Effector memory CD4-positive, alpha-beta T cell (primary cell): ENCODE measurements at places on chromosomes 2 and 18.

DNA sequence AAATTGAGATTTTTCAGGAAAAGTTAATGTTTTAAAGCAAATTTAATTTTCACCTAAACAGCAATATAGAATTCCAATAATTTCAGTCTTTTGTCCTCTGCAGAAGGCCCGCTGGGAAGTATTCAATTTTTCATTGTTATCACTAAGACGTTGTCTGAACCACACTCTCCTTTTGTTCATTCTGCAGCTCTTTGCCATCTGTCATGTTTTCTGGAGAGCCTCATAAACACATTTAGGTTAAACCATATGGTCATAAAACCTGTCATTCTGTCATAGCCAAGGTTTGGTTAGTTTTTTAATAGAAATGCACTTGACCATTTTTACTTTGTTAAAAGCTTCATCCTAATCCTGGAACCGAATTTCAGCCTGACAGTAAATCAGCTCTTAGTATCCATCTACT, 54.0 kb upstream of the PGAP1 start:
- H3K4me3 ChIP-seq: no peak overlapping the region
- no peaks in the 10 kb centered on the region for H3K36me3 ChIP-seq
- DNase-seq: no peak
- no peaks in the 10 kb centered on the region for H3K4me1 ChIP-seq

GRCh38 chr2:224909885-224910573, 132.2 kb downstream of the DOCK10 start:
- H3K27me3 ChIP-seq: no peaks in the 10 kb centered on the region
- peaks cover 11% of the 10 kb centered on the region for H3K36me3 ChIP-seq
- H3K4me3 ChIP-seq: no peak overlapping the region
- peaks cover 12% of the 10 kb centered on the region for H3K4me1 ChIP-seq
- H3K27ac ChIP-seq: no peak overlapping the region

DNA sequence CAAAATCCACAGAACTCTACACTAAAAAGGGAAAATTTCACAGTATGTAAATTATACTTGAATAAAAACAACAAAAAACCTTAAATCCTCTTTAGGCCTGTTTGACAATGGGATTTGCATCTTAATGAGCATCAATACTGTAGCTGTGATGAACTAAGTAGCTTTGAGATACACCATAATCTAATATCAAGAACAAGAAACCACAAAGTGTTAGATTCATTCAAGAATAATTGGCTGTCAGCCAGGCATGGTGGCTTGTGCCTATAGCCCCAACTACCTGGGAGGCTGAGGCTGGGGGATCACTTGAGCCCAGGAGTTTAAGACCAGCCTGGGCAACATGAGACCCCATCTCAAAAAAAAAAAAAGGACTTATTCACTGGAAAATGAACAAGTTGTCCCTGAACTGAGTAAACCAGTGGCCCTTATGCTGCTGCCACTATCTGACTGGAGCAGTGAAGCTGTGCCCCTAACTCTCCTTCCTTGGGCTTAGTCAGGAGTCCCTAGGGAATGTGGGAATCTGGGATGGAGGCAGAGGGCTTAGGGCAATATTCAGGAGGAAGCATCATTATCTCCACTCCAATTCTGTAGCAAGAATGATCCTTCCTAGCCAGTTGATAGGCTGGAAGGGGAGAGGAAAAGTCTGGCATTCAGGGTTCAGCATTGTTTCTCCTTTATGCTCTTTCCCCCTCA, 88.5 kb downstream of the PRKCE start:
- H3K4me3 ChIP-seq: no peak overlapping the region
- no peaks in the 10 kb centered on the region for H3K27me3 ChIP-seq
- H3K4me1 ChIP-seq: no peaks in the 10 kb centered on the region
- no peak for DNase-seq
- no peaks in the 10 kb centered on the region for H3K36me3 ChIP-seq

GRCh38 chr18:58535340-58536201, 93.3 kb downstream of the ALPK2 start:
- no peaks in the 10 kb centered on the region for H3K36me3 ChIP-seq
- no peak for DNase-seq
- H3K4me1 ChIP-seq: no peaks in the 10 kb centered on the region
- no peaks in the 10 kb centered on the region for H3K27me3 ChIP-seq
- no peak overlapping the region for H3K27ac ChIP-seq

- no peak overlapping the region for H3K27ac ChIP-seq
- no peaks in the 10 kb centered on the region for H3K36me3 ChIP-seq
- no peak for DNase-seq
- no peak overlapping the region for H3K4me3 ChIP-seq
- no peaks in the 10 kb centered on the region for H3K27me3 ChIP-seq
- no peaks in the 10 kb centered on the region for H3K4me1 ChIP-seq
These were observed 53.9 kb downstream of the TNFRSF11A start for GRCh38 chr18:62379051-62379450.

DNA sequence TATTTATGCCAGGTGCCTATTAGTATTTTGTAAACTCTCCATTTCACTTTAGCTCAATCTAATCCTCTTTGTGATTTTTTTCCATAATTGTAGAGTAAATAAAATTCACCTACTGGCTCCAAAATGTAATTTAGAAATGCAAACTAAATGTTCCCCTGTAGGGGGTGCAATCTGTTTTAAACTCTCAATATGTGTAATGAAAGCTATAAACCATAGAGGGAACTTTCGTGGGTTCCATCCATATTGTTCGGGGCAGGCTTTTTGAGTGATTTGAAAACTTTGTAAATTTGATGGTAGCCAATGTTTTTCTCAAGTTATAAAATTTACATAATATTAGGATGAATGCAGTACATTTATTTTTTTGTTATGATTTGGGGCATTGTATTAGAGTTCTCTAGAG, 49.4 kb downstream of the TSPYL6 start:
- no peaks in the 10 kb centered on the region for H3K36me3 ChIP-seq
- no peaks in the 10 kb centered on the region for H3K27me3 ChIP-seq

DNA sequence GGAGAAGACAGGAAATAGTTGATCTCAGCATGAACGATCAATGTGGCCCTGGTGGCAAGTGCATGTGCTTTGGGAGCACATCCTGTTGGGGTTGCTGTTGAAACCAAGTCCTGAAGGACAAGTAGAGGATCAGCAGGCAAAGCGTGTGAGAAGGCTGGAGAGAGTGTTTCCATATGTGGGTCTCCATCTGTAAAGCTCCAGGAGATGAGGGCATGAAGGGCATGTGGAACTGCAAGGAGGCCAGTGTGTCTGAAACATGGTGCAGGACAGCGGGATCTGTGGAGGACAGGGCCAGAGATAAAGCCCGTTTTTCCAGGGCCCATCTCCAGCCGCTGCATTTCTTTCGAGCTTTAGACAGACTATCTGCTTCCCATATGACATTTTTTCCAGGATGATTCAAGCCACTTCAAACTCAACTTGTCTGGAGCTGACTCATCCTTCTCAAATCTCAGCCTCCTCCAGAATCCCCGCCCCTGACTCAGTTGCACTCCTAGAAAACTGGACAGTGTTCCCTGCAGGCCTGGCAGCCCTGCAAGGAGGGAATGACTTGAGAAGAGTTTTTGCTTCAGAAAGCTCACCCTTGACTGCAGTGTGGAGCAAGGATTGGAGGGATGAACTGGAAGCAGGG, 226.1 kb downstream of the VAPA start:
- H3K27ac ChIP-seq: no peak overlapping the region
- no peak for DNase-seq
- no peaks in the 10 kb centered on the region for H3K27me3 ChIP-seq
- H3K36me3 ChIP-seq: no peaks in the 10 kb centered on the region

DNA sequence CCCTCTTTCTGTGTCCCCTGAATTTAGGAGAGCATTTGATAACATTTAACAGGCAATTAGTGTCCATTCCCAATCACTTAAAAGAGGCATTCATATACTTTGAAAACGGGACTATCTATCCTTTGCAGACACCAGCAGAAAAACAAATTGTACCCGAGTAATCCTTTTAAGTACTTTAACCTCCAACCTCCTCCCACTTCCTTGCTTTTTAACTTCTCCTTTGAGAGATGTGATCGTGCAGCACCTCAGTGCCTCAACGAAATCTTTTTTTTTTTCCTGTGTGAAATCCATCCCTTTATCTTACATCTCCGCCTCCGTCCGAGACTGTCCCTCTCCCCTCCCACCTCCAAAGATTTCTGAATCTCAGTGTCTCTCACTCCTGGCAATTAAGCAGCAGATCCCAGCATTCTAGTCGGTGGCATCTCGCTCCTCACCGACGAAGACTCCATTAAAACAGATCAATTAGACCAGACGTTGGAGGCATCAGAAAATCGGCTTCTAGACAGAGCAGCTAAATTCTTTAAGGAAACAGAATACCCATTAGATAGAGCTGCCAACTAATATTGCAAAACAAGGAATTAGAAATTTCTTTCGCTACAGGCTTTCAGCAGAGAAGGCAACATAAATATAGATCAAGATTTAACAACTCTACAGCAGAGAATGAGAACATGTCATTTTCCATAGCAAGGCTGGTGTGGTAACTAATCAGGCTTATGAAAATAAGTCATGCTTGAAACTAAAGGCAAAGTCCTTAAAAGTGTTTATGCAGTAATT, 1.9 kb upstream of the TMEFF2 start:
- H3K4me3 ChIP-seq: no peak overlapping the region
- DNase-seq: no peak
- H3K27ac ChIP-seq: no peak overlapping the region
- H3K36me3 ChIP-seq: no peaks in the 10 kb centered on the region
- peaks cover 22% of the 10 kb centered on the region for H3K4me1 ChIP-seq
- H3K27me3 ChIP-seq: peaks cover 47% of the 10 kb centered on the region

DNA sequence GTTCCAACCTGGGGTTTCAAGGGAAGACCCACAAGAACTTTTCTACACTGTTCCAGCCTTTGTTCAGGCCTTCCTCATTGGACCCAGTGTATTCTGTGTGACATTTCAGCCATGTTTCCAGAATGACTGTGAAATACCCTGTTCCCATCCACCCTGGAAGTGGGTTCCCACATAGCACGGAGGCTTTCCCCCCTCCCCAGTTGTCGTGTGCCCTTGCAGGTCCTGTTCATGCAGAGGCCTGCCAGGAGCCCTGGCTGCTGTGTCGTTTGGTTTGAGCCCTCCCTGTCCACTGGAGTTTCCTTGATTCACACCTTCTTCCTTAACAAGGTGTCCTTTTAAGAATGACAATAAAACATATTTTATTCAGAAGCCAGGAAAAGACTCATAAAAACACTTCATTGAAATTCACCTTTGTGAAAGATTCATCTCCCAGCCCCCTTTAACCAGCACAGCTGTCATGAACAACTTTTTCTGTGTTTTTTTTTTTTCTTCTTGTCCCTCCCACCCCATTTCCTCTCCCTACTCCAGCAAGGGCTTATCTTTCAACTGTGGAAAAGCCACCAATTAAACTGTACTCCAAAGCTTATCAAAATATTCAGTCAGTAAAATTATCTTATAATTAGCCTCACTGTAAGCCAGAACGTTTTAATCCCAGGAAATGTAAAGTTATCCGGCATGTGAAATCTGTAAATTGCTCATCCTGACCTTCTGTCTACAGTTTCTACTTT, 106.4 kb downstream of the ACOXL start:
- no peaks in the 10 kb centered on the region for H3K36me3 ChIP-seq
- no peak for DNase-seq
- no peaks in the 10 kb centered on the region for H3K4me1 ChIP-seq
- H3K27me3 ChIP-seq: no peaks in the 10 kb centered on the region
- H3K4me3 ChIP-seq: no peak overlapping the region

DNA sequence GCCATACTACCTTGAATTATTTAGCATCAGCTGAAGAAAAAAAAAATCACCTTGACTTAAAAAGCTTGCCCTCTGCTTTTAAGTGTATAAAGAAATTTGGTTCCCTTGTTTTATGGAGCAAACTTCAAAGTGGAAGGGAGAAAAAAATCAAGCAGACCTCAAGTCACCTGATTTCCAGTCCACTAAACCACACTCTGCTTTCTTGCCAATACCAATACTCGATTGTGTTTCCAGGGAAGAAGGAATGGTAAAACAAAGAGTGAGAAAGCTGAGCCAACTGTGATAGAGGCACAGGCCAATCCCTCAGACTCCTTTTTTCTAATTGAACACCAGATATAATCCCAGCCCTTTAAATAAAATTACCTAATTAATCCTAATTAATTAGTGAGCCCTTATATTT, 587.3 kb downstream of the ARHGAP15 start:
- no peak for DNase-seq
- no peak overlapping the region for H3K27ac ChIP-seq
- no peaks in the 10 kb centered on the region for H3K4me1 ChIP-seq
- no peaks in the 10 kb centered on the region for H3K27me3 ChIP-seq
- H3K4me3 ChIP-seq: no peak overlapping the region

DNA sequence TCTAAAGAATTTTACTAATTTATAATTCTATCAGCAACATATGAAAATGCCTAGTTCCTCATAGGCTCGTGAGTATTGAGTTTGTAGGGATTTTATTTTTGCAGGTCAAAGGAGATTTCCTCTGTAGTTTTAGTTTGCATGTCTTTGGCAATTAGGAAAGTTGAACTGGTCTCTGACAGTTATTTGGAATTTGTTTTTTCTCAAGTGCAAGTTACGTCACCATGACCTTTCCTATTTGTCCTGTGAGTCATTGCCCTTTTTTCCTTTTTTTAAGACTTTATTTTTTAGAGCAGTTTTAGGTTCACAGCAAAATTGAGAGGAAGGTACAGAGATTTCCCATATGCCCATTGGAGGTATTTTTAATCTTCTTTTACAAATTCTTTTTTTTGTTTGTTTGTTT, 29.0 kb downstream of the RAMP1 start:
- H3K27me3 ChIP-seq: no peaks in the 10 kb centered on the region
- H3K27ac ChIP-seq: no peak overlapping the region
- H3K36me3 ChIP-seq: no peaks in the 10 kb centered on the region
- DNase-seq: no peak

DNA sequence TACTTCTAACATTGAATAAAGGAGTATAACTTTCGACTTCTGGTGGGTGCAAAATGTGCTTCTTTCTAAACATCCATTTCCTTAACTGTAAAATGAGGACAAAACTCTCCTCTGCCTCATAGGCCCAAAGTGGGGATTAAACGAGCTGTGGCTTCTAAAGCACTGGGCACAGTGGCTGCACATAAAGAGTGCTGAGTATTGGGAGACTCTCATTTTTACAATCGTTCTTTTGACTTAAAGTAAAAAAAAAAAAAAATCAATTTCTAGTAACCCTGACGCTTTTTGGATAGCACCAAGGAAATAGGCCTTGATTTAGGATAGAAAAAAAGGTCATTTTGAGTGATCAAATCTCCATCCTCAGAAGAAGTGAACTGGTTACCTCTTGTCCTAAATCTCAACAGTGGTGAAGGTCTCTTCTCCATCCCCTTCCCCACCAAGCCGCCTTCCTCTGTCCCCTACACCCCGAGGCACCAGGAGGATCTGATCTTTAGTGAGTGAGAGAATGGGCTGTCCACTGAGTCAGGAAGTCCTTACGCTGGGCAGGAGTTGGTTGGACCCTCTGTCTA, 161.6 kb downstream of the DDX1 start:
- H3K27ac ChIP-seq: no peak overlapping the region
- no peaks in the 10 kb centered on the region for H3K27me3 ChIP-seq
- no peaks in the 10 kb centered on the region for H3K36me3 ChIP-seq
- no peak for DNase-seq
- H3K4me1 ChIP-seq: no peaks in the 10 kb centered on the region

DNA sequence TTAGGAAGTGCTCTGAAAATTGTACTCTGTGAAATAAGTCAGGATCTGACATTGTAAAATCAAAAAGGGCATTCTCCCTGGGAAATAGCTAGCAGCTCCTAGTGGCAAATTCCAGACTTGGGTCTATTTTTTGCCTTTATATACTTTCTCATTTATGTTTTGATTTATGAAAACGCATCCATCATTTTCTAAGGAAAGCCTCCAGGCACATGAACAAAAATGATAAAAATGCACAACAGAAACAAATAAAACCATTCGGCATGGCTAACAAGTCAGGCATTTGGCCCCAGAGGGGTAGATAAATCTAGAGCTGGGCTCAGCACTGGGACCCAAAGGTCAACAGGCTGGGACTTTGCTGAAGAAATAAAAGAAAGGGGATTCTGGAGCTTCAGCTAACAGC, 167.0 kb downstream of the BCL11A start:
- no peak overlapping the region for H3K27ac ChIP-seq
- no peaks in the 10 kb centered on the region for H3K36me3 ChIP-seq
- H3K4me1 ChIP-seq: no peaks in the 10 kb centered on the region
- no peak for DNase-seq
